ENCODE measurements at places on chromosomes 2 and 18.

DNA sequence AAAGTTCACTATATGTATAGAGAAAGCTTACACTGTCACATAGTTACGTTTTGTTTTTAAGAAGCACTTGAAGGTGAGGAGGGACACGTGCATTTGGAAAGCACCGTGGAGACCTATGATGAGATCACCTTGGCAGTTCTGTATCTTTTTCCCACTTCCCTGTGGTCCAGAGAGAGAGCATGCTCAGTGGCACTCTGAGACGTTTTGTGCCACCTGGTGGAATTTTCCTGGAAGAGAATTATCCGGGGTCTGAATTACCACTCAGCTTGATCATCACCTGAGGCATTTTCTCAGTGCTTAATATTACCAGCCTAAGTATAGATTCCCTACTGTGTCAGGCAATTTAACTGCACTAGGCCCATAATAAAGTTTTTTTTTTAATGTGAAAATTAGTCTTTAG is 469.4 kb upstream of the SMIM21 start:
- no peak for DNase-seq

DNA sequence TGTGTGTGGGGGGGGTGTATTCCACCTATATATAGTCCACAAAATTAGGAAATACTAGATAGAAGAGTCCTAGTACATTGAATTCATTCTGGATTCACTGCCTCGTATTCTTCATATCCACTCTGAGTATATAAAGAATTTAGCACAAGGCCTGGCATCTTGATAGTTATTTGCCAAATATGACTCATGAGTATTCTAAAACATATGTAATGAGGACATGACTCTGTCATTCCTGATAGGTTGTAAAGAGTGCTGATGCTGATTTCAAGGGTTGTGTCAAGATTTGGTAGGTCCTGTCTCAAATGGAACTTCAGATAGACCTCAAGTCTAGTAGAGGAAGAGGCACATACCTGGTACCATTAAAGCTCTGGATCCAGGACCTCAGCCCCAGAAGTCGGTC is 173.4 kb upstream of the BOD1L2 start:
- no peak for DNase-seq

DNA sequence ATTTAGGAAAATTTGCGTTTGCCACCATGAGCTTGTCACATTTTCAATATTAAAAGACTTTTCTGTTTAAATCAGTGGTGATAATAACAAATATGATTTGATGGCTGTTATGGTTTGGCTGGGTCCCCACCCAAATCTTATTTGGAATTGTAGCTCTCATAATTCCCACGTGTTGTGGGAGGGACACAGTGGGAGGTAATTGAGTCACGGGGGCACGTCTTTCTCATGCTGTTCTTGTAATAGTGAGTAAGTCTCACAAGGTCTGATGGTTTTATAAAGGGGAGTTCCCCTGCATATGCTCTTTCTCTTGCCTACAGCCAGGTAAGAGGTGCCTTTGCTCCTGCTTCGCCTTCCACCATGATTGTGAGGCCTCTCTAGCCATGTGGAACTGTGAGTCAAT is 83.4 kb upstream of the RGPD4 start:
- DNase-seq = no peak

DNA sequence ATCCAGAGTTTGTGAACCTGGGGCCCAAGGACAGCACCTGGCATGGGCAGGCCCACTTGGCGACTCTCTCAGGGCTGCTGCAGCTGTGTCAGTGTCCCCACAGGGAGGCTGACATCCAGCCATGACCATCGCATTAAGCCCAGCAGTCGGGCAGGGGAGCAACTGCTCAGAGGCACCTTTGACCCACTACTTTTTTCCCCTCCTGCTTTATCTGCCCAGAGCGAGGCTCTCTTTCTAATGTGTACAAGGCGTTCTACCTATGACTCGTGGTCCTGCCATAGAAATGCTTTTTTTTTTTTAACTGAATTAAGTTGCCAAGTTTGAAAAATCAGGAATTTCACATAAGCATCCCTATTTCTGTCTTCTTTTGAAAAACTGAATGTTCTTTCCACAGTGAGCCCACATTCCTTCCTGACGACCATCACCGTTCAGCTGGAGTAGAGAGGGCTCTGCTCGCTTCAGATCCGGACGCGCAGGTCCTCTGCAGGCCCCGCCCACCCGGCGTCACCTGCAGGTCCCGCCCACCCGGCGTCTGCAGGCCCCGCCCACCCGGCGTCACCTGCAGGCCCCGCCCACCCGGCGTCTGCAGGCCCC is 403 bp upstream of the CLUL1 start:
- no peak for DNase-seq

GRCh38 chr2:124027182-124027581 is 2.1 kb downstream of the CNTNAP5 start:
- peak; percentile 3 for DNase-seq

DNA sequence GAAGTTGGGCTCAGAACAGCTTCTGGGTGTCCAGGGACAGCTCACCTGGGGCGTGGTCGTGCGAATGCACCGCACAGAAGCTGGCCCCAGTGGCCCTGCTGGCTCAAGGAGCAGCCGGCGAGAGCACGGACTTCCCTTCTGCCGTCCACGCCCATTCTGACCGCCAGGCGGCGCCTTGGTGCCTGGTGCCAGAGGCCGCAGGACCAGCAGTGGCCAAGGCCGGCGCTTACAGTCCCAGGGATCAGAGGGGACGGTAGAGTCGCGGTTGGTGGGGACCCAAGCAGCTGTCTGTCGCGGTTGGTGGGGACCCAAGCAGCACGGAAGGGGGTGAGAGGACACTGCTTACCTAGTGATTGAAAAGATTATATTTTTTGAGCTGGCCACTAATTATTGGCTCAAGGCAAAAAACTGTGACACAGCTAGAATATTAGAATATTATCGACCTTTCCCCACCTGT is 25.7 kb downstream of the NPPC start:
- DNase-seq = peak; percentile 44

GRCh38 chr2:237726401-237726830 is 72.2 kb upstream of the RBM44 start:
- no peak for DNase-seq

Measured in GM18507 (cell line).